Effector memory CD4-positive, alpha-beta T cell (primary cell): ENCODE measurements at places on chromosomes 2 and 18.

GRCh38 chr2:236643480-236643879, 73.9 kb downstream of the ACKR3 start:
- no peak for DNase-seq

DNA sequence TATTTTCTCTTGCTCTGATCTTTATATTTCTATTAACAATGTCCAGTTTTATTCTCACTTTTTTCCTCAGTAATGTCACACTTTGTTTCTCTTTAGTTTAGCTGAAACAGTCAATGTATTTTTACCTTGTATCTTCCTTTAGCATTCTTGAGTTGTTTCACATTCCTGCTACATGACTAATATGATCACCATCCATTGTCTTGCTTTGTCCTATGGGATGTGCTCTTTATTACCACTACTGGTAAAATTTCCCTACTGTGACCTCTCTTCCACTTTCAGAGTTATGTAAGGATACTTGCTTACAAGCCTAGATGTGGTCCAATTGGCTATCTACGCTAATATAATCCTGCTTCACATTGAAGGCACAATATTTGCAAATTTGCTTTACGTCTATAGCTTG, 457.9 kb downstream of the PIK3C3 start:
- DNase-seq, result no peak

GRCh38 chr2:140091926-140092325, 1311.7 kb upstream of the NXPH2 start:
- DNase-seq, result no peak

DNA sequence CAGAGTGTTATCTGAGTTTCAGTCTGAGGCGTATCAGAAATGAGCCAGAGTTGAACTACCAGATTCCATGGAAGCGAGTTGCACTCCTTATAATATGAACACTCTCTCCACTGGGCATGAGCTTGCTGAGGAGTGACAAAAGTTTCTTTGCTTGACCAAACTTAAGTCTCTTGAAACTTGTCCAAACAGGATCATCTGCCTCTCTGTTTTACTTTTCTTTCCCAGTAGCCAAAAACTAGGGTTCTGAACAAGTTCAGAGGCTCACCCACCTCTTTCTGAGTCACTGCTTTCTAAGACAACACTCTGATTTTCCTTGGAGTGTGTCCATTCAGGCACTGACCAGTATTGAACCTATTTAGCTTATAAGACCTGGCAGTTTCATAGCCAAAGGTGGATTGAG, 233.2 kb upstream of the TCF4 start:
- DNase-seq, result no peak

GRCh38 chr2:108184419-108184818, 55.3 kb upstream of the SULT1C3 start:
- no peak for DNase-seq

- DNase-seq, result no peak
Measured at GRCh38 chr2:179070895-179071294, 21.0 kb upstream of the CCDC141 start.

- no peak for DNase-seq
Measured at GRCh38 chr2:137886083-137886831, 78.0 kb upstream of the HNMT start.

- DNase-seq, result no peak
Measured at GRCh38 chr2:122062506-122062905, 307.1 kb downstream of the TSN start.

GRCh38 chr2:119491776-119492525, 32.3 kb downstream of the SCTR start:
- no peak for DNase-seq

DNA sequence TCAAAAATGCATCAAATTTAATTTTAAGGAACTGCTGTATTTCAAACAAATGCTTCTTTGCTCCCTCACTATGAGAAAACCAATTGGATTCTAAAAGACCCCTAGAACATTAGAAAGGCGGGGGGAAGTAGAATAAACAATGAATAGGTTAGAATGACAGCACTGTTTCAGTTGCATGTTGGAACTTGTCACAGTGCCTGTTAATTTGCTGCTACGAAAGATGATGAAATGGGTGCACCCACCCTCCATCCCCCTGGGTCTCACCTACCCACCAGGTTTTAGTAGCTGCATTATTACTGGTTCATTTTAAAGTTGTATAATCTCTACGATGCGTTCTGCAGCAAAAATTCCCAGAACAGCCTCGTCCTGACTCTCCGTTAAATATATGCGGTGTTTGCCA, 193.0 kb upstream of the COPS8 start:
- no peak for DNase-seq
